NCI-H774 (cell line): ENCODE measurements at places on chromosomes 4 and X.

GRCh38 chr4:70544279-70544868, 26.0 kb downstream of the AMTN start:
- DNase-seq, result no peak

DNA sequence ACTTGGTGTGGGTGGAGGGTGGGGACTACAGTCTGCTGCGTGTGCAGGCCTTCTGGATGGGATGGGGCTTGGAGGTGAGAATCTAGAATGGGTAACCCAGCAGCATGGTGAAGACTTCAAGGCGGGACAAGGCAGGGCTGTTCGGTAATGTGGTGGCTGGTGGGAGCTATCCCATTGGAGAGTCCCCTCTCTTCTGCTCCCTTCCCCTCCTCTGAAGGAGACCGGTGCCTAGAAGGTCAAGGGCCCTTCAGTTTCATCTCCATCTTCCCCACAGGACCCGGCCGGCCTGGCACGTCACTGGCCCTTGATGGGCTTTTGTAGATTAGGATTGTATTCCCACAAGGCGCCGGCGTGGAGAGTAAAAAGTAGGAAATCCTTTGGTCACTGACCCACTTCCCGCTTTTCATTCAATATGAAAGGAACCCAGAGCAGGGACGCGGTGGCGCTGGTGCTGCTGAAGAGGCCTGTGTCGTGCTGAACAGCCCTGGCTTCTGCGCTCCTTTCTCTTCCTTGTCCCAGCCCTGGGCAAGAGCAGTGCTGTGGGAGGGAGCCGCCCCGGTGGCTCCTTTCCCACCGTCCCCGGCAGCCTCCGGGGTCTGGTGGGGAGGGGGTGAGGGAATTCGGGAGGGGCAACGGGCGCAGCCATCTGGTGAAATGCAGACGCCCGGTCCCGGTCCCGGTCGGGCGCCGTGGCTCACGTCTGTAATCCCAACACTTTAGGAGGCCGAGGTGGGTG, 7.3 kb upstream of the HMGB3 start:
- DNase-seq, result no peak

DNA sequence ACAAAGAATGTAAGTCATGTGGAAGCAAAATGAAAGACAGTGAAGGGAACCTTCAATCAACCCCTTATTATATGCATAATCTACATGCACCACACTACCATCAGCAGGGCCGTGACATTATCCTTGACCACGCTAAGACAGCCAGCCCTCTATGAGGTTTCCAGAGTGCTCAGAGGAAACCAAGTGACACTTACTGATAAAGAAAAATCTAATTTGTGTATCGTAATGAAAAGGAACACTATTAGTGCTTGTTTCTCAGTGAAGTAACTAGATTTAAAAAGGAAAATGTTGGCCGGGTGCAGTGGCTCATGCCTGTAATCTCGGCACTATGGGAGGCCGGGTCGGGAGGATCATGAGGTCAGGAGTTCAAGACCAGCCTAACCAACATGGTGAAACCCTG, 56.4 kb downstream of the ABCG2 start:
- DNase-seq, result no peak

- DNase-seq, result no peak
Observed at GRCh38 chr4:148061795-148062194, 329.9 kb downstream of the ARHGAP10 start.

DNA sequence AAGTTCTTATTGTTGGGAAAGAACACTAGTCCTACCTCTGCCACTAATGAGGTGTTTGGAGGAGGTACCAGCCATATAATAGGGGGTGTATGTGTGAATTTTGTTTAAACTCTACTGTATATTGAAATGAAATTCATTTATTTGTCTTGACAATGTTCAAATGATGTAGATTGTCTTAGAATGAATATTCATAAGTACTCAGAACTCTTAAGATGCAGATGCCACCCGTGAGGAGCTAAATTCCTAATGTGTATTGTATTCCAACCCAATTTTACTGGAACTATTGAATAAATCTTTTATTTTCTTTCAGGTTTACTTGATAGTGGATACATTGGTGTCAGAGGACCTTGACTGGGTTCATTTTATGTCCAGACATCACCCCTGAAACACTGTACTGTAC, 63.9 kb upstream of the RAB33B start:
- DNase-seq, result no peak
